Muscle of leg (tissue), 16 donors: ENCODE measurements at places on chromosomes 2 and 18.

- DNase-seq: peak; percentile 85
These were observed 19.3 kb upstream of the CSRNP3 start for GRCh38 chr2:165450156-165450555.

DNA sequence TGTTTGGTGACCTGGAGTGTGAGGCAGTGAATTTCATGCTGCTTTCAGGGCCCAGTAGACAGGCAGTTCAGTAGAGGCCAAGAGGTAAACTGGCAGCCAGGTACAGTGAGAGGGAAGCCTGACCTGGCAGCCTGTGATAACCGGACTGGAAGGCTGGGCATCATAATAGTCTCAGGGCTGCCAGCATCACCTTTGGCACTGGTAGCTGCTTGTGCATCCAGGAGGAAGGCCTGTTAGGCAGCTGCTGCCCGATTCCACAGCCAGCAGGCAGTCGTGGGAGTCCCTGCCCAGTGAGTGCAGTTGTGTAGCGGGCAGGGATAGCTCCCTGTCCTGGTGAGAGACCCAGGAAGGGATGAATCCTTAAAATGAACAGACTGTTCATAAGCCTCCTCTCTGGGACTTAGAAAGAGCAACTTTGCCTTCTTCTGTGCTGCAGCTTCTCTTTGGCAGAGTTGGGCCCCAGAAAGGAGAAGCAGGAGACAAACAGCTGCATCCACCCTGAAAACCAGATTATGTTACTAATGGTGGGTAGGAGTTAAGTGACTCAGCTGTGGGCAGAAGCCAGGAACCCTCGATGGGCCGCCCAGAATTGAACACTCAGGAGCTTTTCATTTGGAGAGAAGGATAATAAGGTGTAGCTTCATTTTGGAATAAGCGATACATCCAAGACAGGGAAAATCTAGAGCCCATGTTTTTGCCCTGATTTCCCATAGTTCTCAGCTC lies 8.1 kb upstream of the GPBAR1 start:
- DNase-seq: peak; percentile 61

DNA sequence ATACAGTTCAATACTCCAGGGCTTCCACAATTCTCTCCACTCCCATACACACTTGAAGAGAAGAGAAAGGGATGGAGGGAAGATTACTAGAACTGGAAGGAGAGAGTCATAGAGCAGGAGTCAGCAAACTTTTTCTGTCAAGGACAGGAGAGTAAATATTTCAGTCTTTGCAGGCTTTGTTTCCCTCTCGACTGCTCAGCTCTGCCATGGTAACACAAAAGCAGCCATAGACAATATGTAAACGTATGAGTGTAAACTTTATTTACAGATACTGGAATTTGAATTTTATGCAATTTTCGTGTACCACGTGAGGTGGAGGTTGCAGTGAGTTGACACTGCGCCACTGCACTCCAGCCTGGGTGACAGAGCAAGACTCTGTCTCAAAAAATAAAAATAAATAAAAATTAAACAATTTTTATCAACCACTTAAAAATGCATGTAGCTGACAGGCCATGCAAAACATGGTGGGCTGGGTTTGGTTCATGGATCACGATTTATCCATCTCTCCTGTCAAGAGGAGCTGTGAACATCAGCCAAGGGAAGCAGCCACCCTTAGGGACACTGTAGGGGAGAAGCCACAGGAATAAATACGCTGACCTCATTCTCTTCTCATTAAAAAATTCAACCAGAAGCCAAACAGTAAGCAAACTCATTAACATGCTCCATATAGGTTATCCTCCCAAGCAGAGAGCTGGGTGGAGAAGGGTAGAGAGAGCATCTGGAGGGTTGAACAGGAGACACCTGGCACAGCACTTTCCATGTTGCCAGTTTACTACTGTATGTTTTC lies 266.4 kb upstream of the FN1 start:
- no peak for DNase-seq

DNA sequence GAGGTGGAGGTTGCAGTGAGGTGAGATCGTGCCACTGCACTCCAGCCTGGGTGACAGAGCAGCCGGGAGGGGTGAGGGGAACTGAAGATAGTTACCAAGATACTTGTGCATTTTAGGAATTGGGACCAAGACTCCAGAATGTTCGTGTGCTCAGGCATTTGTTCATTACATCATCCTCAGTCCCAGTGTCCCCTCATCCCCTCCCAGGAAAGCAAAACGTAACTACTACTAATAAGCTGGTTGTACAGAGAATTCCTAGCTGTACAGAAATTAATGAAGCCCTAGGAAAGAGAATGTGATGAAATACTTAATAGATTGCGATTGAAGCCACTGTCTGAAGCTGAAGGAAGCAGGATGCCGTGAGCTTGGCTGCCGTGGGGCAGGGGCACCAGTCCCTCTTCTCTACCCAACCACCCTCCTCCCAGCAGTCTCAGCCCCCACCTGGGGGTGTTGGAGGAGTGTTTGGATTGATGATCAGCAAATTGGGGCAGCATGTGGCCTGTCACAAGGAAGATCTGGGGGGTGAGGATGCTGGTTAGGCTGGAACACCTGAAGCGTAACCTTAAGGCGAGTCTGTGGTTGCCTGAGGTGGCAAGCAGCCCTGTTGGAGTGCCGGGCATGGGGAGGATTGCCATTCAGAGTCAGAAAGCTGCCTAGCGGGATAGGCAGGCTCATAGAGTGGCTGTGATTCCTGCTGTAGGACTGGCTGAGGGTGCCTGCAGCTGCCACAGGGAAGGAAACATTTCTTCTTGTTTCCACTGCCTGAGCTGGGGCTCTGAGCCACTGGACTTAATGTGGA lies 140.9 kb downstream of the SH3RF3 start:
- no peak for DNase-seq

DNA sequence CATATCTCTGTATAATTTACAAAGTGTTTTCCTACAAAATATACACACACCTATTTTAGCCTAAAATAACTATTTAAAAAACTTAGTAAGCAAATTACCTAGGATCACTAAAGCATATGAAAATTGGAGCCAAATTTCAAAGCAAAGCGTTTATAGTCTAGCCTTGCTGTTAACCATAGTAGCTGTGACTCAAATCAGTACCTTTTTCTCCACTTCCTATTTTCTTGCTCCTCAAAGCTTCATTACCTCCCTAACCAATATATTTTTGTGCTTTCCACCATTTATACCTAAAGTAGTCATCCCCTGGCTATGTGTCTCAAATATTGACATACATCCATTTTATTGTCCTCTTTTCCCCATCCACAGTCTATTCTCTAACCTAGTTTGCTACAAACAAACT lies 73.1 kb downstream of the ERBB4 start:
- DNase-seq: no peak

DNA sequence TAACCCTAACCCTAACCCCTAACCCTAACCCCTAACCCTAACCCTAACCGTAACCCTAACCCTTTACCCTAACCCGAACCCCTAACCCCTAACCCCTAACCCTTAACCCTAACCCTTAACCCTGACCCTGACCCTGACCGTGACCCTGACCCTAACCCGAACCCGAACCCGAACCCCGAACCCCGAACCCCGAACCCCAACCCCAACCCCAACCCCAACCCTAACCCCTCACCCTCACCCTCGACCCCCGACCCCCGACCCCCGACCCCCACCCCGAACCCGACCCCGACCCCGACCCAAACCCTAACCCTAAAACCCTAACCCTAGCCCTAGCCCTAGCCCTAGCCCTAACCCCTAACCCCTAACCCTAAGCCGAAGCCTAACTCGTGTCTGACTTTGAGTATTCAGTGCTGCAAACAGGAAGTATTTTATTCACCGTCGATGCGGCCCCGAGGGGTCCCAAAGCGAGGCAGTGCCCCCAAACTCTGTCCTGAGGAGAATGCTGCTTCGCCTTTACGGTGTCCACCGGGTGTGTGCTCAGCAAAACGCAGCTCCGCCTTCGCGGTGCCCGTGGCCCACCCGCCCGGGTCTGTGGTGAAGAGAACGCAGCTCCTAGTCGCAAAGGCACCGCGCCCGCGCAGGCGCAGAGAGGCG lies 36.0 kb downstream of the FAM110C start:
- DNase-seq: peak; percentile 69

- DNase-seq: peak; percentile 36
These were observed 1.1 kb downstream of the ENOSF1 start for GRCh38 chr18:711310-711656.

- no peak for DNase-seq
These were observed 32.2 kb upstream of the ZFP36L2 start for GRCh38 chr2:43258547-43259156.

GRCh38 chr2:229330952-229331351 lies 59.9 kb upstream of the PID1 start:
- DNase-seq: peak; percentile 82

GRCh38 chr2:177324797-177325196 lies 60.3 kb upstream of the NFE2L2 start:
- no peak for DNase-seq
